NB4 (cell line): ENCODE measurements at places on chromosomes 11 and 22.

DNA sequence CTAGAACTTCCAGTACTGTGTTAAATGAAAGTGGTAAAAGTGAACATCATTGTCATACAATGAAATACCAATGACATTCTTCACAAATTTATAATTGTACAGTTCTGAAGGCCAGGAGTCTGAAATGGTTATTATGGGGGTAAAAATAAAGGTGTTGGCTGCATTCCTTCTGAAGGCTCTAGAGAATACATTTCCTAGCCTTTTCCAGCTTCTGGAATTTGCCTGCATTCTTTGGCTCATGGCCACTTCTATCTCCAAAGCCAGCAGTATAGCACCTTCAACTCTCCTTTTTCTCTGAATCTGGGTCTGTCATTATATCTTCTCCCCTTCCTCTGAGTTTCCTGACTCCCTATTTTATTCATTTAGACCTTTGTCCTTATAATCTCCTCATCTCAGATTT, 1232.7 kb upstream of the TENM4 start:
- no peak for DNase-seq

DNA sequence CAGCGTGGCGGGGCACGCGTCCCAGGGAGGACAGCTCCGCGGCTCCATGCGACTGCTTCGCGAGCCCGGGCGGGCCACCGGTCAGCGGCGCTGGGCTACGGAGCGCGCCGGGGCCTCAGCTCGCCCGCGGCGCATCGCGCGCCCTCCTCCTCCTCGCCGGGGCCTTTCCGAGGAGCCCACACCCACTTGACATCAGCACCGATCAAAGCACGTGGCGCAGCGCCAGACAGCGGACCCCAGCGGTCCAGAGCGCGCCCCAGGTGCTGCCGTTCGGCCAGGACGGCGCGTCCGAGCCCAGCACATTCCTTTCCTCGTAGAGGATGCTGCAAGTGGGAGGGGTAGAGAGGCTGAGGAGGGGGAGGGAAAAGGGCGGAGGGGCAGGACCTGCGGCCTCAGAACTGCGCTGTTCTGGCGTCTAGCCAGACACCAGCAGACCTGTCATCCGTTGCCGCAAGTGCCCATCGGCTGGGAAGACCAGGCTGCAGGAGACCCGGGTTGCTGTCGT, 88.6 kb downstream of the PLEKHA7 start:
- DNase-seq, result no peak

DNA sequence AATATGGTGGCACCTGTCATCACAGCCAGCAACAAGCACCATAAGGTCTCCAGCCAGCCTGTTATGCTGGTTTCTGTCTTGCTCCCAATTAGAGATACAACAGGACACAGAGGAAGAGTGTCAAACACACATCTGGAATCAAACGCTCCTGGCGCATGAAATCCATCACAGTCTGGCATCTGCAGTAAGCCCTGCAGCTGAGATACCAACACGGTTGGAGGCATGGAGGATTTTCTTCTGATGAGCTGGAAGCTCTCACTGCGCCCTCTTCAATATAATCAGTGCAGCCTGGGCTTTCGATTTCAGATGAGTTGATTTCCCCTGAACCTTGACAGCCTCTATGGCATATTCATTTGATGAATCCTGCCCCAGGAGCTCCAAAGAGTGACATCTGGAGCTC, 27.8 kb upstream of the CARS1 start:
- DNase-seq, result peak; percentile 25

DNA sequence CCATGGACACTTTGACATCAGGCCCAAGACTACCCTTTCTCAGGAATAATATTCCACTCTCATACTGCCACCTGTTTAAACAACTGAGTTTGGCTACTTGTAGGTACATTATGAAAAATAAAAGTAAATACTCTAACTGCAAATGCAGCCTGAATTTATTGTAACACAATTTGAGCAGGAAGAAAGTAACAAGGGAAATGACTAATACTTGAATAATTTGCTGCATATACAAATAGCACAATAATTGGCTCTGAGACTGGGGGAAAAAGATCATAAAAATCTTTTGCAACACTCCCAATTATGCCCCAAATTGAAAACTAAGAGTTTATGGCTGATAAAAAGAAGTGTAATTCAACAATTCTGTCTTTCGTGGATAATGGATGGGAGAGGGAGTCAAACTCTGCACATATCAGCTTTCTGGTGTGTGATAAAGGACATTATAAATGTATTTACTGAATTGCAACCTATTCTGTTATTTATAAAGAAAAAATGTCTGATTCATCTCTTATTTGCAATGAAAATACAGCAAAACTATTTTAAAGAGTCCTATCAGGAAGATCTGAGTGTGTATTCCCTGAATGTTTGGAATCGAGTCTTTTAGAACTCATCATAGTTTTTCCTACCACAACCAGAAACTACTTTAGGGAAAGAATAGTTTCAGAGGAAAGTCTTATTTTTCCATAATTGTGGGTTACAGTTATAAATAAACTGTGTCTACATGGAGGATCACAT, 359.0 kb downstream of the JRKL start:
- DNase-seq, result no peak

- no peak for DNase-seq
These were observed 85.1 kb downstream of the TRIM44 start for GRCh38 chr11:35747668-35748067.

GRCh38 chr22:49724893-49725489, 102.7 kb downstream of the BRD1 start:
- peak; percentile 68 for DNase-seq

GRCh38 chr11:28457481-28458065, 349.4 kb downstream of the METTL15 start:
- DNase-seq, result no peak

- DNase-seq, result peak; percentile 77
These were observed 131.1 kb downstream of the RASSF10 start for GRCh38 chr11:13140028-13140870.

DNA sequence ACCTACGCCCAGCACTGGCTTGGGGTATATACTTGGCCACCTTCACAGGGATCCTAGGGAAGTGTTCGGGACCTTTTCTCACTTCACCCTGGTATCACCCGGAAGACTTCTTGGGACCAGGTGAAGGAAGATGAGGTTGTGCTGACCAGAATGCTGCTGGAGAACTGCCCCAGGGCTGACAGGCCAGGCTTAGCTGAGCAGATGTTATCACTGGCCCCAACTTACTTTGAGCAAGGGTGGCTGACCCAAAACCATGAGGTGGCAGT, 4.5 kb downstream of the FTH1 start:
- no peak for DNase-seq

DNA sequence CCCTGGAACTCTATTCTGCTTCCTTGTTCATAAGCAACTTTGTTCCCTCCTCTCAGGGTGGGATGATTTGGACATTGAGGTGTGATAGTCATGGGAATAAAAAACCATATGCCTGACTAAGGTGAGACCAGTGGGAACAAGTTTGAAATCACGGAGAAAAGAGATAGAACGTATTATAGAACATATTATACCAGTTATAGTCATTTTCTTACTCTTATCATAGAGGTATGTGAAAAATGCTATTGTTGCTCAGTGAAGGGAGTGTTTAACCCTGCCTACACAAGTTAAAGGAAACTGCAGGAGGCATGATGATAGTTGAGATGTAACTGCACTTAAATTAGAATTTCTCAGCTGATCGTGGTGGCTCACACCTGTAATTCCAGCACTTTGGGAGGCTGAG, 15.5 kb downstream of the OR6Q1 start:
- no peak for DNase-seq
